ENCODE measurements at places on chromosomes 2 and 18. TPM values are rescaled to one million over a fixed set of nuclear protein-coding genes. Genes with fewer than 3 reads are reported as not detected.

The SOS1 gene
- total RNA-seq, result 33.4 TPM

The ABCG5 gene
- total RNA-seq, result not detected

The GATA6 gene
- 10.9 TPM for total RNA-seq

The ALKAL2 gene
- total RNA-seq, result 18.2 TPM

The BOK gene
- 28.8 TPM for total RNA-seq

The PLA2R1 gene
- 6.6 TPM for total RNA-seq

The PIAS2 gene
- total RNA-seq, result 41.2 TPM

The MAPK4 gene
- total RNA-seq, result 9.0 TPM

The KCNG2 gene
- total RNA-seq, result 0.76 TPM

The ZNF521 gene
- 18.0 TPM for total RNA-seq
